ENCODE measurements at places on chromosomes 11 and 22.

DNA sequence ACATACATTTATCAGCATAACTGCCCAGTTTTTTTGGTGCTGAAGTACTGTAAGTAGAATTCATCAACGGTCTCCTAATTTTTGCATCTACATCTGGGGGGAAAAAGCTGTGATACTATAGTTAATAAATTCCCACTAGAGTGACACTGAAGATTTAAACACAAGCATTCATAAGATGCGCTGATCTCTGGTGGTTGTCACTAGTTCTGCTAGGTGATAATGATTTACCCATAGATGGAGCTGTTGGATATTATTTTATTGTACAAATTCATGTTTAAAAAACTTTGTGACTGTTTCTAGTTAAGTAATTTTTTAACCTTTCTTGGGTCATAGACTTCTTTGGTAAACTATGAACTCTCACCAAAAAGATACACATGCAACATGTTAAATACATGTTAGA lies 106.6 kb downstream of the EMSY start:
- DNase-seq, result no peak

DNA sequence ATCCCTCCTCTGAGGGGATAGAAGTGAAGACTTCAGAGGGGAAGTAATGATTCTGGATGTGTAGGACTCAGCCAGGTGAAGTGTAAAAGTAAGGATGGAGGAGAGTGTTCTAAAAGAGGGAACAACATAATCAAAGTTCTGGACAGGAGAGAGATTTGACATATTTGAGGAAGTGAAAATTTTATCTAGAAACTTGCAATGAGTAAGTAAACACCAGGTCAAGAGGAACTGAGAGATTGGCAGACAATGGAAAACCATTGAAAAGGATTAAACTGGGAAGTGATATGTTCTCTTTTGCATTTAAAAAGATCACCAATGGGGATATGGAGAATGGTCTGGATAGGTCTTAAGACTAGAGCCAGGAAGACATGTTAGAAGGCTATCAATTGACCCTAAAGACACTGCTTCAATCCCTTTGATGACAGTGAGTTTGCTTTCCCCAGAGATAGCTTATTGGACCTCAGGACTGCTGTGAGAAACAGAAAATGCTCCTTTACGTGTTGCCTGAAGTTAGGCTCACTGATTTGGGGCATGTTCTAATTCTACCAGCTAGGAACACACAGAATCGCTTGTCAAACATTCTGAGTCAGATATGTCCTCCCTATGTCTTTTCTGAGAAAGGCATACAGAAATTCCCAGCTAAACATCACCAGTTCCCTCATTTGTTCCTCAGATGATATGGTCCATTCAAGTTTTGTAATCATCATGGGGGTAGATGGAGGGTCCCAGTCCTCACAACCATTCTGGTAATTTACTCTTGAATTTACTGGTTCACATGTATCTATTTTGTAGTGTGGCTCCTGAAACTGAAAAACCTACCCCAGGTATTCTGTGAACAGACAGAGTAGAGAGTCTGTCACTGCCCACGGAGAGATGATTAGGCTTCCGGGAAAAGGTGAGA lies 144.9 kb downstream of the MAML2 start:
- DNase-seq, result no peak

DNA sequence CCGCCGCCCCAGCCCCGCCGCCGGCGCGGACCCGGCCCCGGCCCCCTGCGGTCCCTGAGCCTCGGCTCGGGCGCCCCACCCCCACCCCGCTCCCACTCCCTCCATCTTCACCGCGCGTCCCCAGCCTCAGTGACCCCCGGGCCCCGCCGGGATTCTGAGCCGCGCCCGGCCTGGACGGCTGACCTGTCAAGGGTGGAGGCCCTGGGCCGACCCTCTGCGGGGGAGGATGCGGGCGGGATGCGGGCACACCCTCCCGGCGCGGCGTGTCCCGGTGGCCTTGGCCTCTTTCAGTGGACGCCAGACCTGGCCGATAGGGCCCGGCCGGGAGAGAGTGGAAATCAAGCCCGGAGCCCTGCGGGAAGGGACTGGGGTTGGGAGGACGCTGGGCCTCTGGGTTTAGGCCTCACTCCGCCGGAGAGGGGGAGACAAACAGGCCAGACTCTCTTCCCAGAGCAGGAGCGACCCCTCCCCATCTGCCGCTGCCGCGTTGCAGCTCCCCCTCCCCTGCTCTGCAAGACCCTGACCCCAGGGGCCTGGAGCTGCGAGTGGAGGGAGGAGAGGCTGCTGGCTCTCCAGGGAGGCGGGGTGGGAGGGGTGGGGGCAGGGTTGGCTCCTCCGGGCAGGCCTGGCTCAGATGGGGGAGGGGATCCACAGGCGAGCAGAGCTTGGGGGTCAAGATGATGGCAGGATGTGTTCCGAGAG lies 525 bp downstream of the MAPK8IP2 start:
- DNase-seq, result no peak

GRCh38 chr22:20000246-20001081 lies 16.2 kb downstream of the ARVCF start:
- DNase-seq, result no peak

- no peak for DNase-seq
These were observed 760.2 kb downstream of the BRD1 start for GRCh38 chr22:49067504-49067903.

GRCh38 chr11:113242767-113243397 lies 71.5 kb upstream of the TTC12 start:
- no peak for DNase-seq

GRCh38 chr11:121446752-121447156 lies 5.4 kb upstream of the SORL1 start:
- no peak for DNase-seq

- no peak for DNase-seq
These were observed 146.7 kb downstream of the CTTN start for GRCh38 chr11:70544774-70545609.

GRCh38 chr11:67662835-67663531 lies 11.4 kb downstream of the ALDH3B2 start:
- DNase-seq, result no peak

DNA sequence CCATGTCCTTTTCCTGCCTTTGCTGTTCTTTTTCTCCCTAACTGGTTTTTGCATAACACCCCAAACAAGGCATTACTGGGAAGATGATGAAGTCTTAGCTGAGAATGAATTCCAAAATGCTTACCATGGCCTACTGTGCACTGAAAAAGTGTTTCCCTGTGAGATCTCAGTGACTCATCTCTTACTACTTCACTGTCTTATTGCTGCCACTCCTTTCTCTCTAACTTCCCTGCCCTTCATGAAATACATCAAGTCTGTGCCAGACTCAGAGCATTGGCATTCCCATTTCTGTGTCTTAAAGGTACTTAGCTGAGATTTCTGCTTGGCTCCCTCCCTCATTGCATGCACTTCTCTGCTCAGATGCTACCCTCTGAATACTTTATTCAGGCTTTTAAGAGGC lies 49.1 kb upstream of the MUC15 start:
- DNase-seq, result no peak

DNA sequence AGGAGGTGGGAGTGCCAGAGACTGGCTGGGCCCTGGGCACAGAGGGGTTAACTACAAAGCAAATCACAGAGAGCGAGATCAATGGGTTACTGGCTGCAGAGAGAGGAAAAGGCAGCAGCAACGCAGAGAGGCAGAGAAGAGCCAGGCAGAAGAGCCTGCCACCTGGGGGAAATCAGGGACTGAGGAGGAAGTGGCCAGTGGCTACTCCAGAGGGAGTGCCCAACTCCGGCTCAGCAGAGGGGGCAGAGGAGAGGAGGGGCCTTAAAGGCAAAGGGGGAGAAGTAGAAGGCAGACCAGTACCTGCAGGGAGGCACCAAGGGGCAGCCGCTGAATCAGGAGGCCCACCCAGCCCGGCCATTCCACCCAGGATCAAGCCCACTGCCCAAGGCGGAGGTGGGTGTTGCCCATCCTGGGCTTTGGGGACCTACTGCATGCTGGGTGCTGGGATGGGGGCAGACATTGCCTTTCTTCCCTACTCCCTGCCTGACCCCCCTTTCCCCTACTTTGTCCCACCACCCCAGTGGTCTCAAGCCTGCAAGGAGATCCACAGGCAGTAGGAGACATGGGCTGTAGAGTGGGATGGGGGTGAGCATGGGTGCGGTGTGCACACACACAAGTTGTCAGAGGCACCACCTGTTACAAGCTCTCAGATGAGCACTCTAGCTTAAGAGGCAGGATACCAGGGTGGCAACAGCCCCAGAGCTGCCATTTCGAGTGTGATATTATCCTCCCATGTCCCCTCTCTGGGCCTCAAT lies 926 bp upstream of the GALR3 start:
- DNase-seq, result no peak

- DNase-seq, result no peak
These were observed 633.0 kb downstream of the TBC1D22A start for GRCh38 chr22:47395481-47395880.

- DNase-seq, result no peak
These were observed 3.2 kb downstream of the LINC01488 start for GRCh38 chr11:69484427-69485259.

GRCh38 chr11:58577555-58578135 lies 1.2 kb upstream of the ZFP91 start:
- DNase-seq, result no peak

DNA sequence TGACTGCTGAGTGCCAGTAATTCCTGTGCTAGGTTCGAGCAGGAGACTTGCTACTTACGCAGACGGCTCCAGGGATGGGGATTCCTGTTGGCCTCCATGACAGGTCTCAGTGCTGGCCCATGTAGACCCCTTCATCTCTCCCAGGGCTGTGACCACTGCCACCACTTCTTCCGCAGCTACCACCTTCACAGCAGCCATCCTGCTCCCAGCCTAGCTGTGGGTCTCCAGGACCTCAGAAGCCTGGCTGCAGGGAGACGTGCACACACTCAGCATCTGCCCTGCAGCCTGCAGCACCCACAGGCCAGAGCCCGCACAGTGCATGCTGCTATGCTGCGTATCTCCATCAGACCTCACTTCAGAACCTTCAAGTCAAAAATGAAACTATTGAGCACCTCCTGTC lies 1503.9 kb downstream of the BRD1 start:
- no peak for DNase-seq

GRCh38 chr11:79415411-79415810 lies 25.4 kb downstream of the TENM4 start:
- DNase-seq, result no peak

- DNase-seq, result no peak
These were observed 33.3 kb downstream of the HIRA start for GRCh38 chr22:19398206-19398605.

DNA sequence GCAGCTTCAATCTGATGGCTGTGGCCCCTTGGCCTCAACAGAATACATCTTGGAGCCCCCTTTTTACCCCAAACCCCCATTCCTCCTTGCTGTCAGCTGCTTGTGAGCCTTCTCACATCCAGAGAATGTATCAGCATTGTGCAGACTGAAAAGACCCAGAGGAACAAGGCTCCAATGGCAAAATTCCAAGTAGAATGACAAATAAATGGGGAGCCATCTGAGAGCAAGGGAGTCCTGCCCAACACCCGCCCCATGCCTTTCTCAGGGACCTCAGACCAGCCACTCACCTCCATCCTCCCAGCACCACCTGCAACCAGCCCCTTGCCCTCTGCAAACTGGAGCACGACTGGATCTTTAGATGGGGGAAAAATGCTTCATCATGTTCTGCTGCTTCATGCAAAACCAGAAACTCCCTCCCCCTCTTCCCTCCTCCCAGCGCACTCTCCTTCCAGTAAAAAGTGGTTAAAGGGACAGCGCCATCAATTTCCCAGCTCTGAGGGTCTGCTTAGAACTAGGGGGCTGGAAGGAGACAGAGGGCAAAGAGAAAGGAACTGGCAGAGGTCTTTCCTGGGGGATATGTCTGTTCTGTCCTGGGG lies 2.2 kb upstream of the NEFH start:
- DNase-seq, result no peak

DNA sequence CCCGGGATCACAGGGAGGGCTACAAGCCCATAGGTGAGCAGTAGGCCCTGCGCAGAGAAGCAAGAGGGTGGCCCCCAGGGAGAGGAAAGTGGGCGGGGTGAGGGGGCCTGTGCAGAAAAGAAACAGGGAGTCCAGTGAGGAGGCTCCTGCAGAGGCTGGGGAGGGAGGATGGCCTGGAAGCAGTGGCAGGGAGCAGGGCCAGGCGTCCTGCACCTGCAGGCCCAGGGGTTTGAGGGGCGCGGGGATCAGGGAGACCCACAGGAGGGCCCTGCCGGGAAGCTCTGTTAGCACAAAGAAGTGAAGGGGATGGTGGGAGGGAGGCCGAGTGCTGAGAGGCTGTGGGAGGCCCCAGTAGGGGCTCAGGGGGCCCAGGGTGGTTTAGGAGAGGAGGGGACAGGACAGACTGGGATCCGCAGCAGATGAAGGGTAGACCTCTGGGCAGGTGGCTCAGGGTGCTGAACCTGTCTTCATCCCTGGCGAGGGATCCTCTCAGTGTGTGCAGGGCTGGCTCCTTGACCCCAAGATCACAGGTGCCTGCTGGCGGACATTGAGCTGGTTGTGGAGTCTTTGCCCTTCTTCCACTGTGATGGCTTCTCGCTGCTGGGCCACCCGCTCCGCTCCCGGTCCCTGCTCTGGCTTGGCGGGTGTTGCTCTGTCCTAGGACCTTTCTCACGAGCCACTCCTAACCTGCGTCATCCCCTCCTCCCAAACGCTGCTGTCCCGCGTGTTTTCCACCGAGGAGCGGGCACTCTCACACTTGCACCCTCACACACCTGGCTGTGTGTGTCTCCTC lies 31.8 kb upstream of the CELSR1 start:
- DNase-seq, result no peak

GRCh38 chr22:38219632-38220031 lies 17.8 kb downstream of the MAFF start:
- DNase-seq, result no peak

- peak; percentile 96 for DNase-seq
These were observed 27.6 kb downstream of the CD5 start for GRCh38 chr11:61129639-61130523.

- no peak for DNase-seq
These were observed 6.9 kb upstream of the TOM1 start for GRCh38 chr22:35292786-35293185.

DNA sequence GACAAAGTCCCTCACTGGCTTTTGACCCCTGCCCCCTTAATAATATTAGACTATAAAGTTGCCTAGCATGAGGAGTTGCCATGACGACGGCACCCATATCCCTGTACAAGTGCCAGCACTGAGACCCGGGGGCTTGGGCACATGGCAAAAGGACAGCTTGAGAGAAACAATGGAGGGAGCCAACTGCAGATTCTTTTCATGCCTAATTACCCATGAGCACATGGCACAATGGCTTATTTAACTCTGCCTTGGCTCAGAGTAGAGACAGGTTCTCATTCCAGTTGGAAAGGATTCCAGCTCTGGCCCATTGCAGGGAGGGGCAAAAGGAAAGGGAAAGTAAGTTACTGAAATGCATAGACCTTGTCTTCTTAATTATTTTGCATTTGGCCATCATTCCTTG lies 261.2 kb upstream of the UBASH3B start:
- no peak for DNase-seq

DNA sequence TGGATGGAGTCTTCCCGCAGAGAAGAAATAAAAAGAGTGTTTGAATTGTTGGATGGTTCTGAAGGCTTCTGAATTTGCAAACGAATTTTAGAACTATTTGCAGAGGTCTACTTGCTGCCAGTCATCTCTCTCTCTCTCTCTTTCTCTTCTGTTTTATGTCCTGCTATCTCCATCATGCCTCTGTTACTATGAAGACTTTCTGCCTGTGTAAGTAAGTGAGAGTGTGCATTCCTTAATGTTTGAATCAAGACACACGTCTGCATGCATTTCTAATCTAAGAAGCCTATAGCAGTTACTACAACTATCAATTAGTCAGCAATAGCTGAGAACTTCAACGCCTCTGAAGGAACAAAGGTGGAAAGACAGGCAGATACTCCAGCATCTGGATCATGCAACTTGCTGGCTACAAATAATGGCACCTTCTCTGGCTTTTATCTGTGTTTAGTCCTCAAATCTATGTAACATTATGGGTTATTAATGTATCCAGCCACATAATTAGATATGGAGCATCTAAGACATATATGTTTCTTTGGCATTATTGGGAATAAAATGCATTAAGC lies 191.5 kb upstream of the BLID start:
- DNase-seq, result no peak

GRCh38 chr11:1372660-1373059 lies 17.1 kb upstream of the BRSK2 start:
- DNase-seq, result no peak

All from GM18507 (cell line).